ENCODE measurements at places on chromosomes 7 and 10.

GRCh38 chr10:113631684-113632367, 32.0 kb downstream of the NRAP start:
- DNase-seq, result no peak

DNA sequence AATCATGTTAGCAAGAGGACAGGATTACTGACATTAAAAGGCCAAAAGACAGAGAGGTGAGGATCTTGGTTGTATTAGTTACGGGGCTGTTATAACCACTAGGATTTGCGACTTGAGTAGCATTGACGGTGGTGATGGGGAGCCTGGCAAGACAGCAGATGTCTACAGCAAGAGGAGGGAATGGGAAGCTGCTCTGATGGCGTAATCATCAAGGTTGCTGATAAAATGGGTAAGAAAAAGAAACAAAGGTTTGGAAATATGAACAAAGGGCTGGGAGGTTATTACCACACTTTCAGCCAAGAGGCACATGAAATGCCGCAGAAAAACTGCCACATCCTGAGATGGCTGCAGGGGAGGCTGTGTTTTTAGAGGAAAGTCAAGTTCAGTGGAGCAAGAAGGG, 33.9 kb downstream of the TMEM229A start:
- no peak for DNase-seq

DNA sequence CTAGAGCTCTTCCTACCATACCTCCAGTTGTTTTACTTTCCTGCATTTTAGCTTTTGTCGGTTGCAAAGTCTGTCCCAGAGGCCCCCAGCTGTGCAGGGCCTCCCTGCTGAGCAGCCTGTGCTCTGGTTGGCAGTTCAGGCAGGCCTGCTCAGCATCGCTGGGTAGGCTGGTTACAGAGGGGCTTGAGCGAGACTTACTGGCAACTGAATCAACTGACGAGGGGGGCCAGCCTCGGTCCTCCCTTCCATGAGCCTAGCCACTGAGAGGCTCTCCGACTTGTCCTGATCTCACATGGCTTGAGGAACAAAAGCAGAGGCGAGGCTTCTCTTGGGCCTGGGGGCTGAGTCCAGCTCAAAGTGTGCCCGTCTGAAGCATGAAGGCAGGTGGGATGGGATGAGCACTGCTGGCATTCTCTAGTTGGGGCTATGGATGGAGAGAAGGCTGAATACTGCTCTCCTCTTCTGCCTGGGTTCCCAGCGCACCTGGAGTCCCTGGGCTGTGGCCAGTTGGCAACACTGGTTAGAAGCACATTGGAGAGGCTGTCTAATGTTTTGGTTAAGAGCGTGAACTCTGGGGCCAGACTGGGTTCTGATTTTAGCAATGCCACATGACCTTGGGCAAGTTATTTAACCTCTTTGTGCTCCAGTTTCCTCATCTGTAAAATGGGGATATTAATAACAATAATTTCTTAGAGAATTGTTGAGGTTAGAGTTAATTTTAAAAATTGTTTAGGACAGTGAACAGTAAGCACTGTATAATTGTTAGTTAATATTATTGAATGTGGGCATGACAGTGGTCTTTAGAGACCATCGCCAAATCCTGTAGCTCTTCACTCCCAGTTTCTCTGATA, 6.9 kb upstream of the SFRP5 start:
- no peak for DNase-seq

GRCh38 chr10:95445223-95445836, 115.8 kb downstream of the SORBS1 start:
- DNase-seq, result no peak

DNA sequence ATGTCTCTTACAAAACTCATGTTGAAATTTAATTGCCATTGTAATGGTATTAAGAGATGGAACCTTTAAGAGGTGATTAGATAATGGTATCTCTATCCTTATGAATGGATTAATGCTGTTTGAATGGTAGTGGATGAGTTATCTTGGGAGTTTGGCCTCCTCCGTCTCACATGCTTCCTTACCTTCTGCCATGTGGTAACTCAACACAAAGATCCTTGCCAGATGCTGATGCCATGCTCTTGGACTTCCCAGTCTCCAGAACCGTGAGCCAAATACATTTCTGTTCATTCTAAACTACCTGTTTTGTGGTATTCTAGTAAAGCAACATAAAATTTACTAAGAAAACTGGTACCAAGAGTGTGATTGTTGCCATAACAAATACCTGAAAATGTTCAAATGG, 23.2 kb downstream of the PTEN start:
- DNase-seq, result no peak

DNA sequence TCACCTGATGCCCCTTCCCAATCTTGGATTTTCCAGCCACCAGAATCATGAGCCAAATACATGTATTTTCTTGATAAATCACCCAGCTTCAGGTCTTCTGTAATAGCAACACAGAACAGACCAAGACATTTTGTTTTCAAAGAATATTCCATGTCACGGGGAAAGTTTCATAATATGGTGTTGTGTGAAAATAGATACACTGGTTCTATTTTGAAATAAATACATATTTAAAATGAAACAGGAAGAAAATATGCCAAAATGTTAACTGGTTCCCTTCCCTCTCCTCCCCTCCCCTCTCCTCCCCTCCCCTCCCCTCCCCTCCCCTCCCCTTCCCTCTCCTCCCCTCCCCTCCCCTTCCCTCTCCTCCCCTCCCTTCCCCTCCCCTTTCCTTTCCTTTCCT, 30.3 kb upstream of the CAMK1D start:
- DNase-seq, result no peak

DNA sequence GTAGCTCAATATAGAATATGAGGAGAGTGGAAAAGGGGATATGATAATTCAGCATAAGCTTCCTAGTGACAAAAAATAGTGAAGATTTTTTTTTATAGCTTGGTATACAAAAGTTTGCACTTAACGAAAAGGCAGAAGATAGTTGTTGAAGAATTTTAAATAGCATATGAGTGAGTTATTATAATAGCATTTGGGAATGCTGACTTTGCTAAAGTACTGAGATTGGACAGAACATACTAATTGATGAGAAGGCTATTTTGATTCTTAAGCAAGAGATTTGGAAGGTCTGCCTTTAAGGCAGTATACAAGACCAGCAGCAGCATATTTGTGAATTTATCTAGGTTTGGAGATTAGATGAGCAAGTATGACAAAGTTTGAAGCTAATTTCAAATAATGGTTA, 600.9 kb upstream of the POT1 start:
- no peak for DNase-seq

GRCh38 chr7:131197920-131198615, 129.6 kb upstream of the MKLN1 start:
- no peak for DNase-seq

DNA sequence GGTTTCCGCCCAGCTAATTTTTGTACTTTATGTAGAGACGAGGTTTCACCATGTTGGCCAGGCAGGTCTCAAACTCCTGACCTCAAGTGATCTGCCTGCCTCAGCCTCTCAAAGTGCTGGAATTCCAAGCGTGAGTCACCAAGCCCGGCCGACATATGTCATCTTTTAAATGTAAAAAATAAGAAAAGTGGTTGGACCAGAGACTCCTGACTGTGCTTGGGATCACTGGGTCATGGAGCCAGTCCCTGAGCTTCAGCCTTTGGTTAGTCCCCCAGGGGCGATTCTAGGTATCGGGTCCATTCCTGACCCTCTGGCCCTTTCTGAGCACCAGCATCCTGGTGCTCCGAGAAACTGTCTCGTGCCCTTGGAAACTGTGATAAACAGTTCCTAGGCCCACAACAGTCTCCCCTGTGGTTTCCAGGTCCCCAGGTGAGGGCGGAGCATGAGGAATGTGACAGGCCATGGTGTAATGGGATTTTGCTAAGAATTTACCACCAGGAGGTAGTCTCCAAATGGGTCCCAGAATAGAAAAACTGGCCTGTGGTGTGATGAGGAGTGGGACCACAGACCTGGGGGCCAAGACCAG, 32.8 kb downstream of the UBTD1 start:
- no peak for DNase-seq

GRCh38 chr10:124703778-124704427, 40.3 kb downstream of the FAM53B start:
- DNase-seq, result no peak

DNA sequence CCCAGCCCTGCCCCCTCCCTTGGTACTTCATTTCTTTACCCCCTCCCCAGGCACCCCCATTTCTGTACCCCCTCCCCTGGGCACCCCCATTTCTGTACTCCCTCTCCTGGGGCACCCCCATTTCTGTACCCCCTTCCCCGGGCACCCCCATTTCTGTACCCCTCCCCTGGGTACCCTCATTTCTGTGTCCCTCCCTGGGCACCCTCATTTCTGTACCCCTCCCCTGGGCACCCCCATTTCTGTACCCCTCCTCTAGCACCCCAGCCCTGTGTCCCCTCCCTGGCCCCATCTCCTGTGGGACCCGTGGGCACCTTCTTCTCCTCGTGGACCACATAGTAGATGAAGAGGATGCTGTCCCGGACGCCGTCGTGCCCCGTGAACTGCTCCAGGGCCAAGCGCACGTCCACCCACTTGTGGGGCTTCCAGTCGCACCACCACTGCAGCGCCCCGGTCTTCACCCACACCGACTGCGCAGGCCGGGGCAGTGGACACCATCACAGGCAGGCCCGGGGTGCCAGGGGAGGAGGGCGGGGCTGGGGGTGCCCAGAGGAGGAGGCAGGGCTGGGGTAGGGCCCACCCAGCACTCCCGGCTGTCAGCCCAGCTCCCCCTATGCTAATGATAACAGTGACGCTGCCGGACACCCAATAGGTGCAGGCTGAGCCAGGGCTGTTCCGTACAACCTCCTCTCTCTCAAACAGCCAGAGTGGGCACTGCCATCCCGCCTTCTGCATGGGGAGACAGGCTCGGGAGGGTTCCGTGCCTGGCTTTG, 20.4 kb downstream of the TECPR1 start:
- no peak for DNase-seq

DNA sequence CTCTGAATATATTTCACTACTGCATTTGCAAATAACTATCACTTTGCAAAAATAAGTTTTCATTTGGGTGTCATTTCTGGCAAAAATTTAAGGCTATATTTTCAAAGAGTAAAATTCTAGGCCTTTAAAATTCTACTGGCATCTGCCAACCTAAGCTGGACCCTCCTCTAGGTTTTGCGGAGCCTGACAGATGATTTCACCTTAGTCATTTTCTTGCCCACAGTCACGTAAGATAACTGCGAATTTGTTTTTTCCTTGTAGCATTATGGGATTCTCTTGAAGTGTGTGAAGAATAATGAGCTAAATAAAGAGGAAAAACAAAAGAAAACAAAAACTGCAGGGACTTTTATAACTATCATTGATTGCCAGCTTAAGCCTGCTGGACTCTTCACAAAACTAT, 7.8 kb downstream of the MEOX2 start:
- no peak for DNase-seq

DNA sequence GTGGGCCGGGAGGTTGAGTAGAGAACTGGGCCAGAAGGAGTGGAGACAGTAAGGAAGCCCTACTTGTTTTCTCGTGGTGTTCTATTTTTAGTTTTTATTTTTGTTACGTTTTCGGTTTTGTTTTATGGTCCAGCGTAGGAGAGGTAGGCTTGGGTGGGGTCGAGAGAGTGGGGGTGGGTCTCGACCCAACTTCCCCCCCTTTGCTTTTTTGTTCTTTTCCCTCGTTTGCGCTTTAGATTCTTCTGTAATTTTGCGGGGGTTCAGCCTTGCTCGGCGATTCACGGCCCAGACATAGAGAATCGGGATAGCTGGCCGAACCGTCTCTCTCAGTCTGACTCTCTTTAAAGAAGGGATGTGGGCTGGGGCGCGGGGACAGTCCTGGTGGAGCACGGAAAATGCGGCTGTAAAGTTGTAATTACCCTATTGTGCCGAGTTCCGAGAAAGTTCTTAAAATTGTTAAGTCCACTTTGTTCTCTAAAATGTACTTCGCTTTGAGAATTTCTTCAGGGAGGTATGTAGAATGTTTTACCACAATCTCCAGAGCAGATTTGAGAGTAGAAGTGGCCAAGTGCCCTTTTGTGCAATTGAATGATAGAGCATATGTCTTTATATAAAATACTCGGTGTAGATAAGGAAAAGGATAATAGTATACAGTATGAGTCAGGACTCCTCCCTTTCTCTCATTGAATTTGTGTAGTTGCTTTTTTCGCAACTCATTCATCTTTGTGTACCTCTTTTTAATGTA, 816 bp downstream of the DMTF1 start:
- DNase-seq, result no peak

DNA sequence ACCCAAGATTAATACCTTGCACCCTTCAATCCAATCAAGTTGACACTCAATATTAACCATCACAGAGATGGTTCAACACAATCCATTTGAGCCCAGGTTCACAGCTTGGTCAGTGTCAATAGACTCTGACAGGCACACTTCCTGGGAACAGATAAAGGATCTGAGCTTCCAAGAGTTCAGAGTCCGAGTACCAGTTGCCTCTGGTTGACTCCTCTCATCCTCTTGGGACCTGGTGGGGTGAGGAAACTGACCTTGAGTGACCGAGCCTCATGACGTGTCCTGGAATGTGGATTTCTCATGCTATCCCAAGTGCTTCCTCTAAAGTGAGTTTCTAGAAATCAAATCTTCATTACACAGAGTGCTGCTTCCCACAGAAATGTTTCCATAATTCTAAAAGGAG, 162.0 kb downstream of the CYP26A1 start:
- no peak for DNase-seq

DNA sequence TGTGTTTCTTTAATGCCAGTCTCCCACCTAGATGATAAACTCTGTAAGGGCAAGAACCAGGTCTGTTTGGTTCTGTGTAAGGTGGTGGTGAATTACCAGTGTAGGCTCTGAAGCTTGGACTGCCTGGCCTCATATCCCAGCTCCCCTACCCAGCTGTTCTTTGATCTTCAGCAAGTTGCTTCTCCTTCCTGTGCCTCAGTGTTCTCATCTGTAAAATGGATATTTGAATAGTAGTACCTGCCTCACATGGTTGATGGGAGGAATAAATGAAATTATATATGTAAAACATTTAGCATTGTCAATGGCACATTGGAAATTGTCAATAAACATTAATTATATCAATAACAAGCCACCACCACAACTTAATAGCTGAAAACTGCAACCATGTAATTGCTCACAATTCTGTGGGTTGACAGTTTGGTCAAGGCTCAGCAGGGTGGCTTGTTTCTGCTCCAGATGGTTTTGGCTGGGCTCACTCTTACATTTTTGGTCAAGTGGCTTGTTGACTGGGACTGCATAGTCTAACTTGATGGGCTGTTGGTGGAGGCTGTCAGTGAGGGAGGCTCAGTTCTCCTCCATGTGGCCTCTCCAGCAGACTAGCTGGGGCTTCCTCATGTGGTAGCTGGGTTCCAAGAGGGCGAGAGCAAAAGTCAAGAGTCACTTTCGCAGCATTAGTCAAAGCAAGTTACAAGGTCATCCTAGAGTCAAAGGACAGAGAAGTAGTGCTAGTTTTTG, 84.5 kb upstream of the DUSP5 start:
- no peak for DNase-seq

DNA sequence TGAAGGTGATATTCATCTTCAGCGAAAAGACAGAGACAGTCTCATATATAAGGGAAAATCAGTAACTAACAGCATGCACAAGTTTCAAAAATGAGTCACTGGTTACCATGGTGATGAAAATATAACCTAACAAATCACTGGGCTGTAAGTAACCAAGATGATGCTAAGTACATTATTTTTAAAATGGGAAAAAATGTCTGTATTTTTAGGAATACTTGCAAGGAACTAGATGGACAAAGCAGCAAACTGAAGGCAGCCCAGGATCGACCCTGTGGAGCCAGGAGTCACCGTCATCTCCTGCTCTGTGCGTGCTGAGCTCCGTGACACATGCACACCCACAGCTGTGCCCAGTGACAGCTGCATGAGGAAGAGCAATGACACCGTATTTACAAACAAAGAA, 137.3 kb downstream of the ELMO1 start:
- DNase-seq, result no peak
